Mesendoderm (in vitro differentiated cells): ENCODE measurements at places on chromosomes 1 and 21.
A peak's percentile ranks its signal among the peaks of the same experiment; 100 is the strongest.

GRCh38 chr1:31418626-31419323 lies 5.8 kb downstream of the SERINC2 start:
- no peak for DNase-seq

GRCh38 chr1:14149431-14149830 lies 449.1 kb upstream of the KAZN start:
- DNase-seq = peak; percentile 58

GRCh38 chr1:235929216-235929615 lies 62.5 kb upstream of the LYST start:
- no peak for DNase-seq

GRCh38 chr1:198328458-198329032 lies 171.7 kb downstream of the NEK7 start:
- DNase-seq = no peak

DNA sequence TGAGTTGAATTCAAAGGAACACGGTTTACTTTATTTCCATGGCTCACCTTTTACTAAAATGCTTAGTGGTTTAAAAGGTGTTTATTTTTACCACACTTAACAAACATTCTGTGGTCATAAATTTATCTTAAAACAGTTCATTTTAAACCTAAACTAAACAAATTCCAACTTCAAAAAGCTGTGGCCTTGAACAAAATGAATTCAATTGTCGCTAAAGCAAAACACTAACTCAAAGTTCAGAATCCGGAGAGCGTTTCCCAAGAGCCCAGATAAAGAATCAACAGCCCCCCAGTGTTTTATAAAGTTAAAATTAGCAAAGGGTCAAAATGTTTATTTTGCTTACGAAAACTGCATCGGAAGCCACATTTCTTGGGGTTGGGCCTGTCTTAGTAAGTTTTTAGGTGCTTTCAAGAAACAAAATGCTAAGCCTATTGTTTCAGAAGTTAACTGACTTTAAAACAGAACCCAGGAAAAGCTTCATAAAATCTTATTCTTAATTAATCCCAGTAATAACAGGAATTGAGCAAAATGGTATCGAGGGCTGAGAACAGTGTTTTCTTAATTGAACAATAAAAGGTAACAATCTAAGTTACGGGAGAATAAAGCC lies 1.3 kb downstream of the PUM1 start:
- DNase-seq = no peak

- DNase-seq = no peak
Measured at GRCh38 chr21:30935121-30935888, 53.9 kb upstream of the KRTAP11-1 start.

GRCh38 chr1:37056325-37056724 lies 22.0 kb upstream of the GRIK3 start:
- DNase-seq = peak; percentile 40
